ENCODE measurements at places on chromosomes 2 and 18.

GRCh38 chr2:113089916-113090315 lies 22.1 kb downstream of the IL1F10 start:
- ATAC-seq, result no peak

- peak; percentile 80 for ATAC-seq
Observed at GRCh38 chr2:63698786-63699548, 110.2 kb downstream of the MDH1 start.

DNA sequence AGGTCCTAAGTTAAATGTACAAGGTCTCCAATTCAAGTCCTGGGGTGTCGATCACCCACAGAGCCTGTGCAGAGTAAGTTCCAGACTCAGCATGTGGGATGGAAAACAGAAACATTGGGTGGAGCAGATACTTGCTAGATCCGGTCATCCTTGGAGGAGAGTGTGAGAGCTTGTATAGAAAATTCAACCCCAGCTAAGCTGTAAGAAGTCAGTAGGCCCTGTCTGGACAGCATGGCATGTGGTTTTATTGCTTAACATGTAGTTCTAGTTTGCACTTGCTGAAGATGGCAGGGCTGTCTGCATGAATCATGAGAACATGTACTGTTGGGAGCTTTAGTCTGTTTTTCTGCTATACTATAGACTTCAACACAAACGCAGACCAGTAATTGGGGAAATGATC lies 189.6 kb upstream of the RMP24 start:
- no peak for ATAC-seq

DNA sequence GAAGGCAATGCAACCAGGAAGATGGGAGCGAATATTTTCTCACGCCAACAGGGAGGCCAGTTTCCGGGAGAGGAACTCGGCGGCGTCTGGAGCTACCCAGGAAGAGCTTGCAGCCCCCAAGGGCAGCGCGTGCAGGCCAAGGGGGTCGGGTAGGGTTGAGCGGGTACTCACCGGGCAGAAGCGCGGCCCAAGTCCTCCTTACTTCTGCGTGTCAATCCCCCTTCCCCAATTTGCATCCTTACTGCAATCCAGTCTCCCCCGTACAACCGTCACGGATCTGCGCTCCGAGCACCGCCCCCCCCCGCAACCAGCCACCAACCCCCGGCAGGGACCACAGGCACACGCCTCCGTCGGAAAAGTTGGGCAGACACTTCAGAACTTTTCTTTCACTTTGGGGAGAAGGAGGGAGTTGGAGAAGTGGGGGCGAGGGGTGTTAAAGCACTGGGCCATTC lies 1.3 kb downstream of the ATP8B1 start:
- ATAC-seq, result no peak

DNA sequence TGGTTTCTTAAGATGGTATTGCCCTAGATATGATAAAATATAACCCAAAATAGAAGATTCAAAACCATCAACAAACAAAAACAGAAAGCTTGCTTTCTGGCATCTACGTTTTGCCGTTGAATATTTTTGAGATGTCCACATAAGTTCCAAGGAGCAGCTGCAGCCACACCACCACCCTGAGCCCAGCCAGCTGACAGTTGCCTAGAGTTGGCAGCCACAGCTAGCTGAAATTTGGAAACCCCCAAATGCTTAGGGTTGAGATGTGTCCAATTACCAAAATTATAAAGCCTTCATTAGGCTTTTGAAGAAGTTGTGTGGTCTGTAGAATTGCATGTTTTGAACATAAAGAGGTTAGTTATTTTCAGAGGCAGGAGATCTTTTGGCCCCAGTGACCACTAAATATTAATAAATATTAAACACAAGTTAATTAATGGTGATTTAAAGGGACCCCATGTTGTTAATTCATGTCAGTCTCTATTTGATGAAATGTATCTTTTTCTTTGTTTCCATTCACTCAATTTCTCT lies 118.1 kb upstream of the DTNA start:
- no peak for ATAC-seq

GRCh38 chr2:154623819-154624218 lies 74.7 kb upstream of the KCNJ3 start:
- ATAC-seq, result no peak

DNA sequence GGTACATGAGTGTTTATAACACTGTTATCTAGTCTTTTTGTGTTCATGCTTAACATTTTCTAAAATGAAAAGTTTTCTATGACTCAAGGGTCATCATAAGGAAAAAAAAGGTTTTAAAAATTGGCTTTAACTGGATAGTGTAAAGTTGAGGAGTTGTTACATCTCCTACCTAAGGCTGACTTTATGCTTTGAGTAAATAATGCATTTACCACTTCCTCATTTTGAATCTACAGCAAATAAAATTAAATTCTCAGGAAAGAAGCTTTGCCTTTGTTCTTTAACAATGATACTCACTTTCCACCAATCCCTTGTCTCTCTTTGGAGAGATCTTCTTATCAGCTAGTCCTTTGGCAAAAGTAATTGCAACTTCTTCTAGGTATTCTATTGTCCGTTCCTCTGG lies 29.7 kb downstream of the HADHA start:
- ATAC-seq, result no peak

DNA sequence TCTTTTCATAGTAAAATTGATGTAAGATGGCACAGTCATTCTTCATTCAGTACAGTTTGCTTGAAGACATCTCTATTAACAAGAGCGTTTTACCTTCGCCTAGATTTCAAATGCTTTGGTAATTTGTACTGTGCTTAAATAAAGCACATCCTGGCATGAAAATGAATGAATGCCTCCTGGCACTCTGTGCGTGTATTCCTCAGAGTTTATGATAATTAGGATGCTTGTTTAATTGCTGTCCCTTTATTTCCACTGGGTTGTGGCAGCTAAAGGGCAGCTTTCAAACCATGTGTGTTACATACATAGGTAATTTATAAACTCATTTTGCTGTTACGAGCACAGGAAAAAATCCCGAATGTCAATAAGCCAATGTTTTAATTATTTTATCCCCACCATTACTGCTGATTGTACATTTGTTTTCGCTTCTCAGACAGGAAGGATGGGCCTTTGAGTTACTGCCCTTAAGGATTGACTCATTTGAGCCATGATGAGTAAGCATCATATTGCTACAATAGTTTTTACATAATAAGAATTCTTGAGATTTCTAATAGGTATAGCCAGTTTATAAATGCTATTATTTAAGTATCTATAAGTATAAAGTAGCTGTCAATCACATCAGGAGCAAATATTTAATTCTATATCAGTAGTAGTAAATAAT lies 516.5 kb downstream of the XIRP2 start:
- no peak for ATAC-seq

- no peak for ATAC-seq
Observed at GRCh38 chr18:79392226-79392625, 3.5 kb upstream of the NFATC1 start.

DNA sequence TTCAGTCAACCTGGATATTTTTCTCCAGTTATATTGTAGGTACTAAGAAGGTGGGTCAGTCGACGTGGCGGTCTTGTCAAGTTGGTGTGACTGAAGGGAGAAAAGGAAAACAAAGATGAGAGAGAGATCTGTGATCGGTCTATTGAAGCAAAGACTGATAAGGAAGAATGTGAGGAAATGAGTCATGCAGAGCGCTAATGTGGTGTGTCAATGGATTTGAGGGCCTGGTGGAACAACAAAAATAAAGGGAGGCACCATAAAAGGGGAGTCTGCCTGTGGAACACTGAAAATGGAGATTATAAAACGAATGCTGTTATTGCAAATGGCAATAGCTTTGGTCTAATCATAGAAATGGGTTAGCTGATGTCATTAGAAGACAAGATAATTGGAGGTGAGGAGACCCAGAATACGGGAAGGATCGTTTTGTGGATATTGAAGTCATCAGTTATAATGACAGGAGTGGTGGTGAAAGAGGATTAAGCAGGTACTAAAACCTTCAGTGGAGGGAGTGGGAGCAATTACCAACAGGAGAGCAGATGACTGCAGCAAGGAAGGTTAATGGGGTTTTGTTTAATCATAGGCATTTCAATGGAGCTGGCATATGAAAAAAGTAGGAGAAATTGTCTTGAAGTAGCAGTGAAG lies 599.1 kb upstream of the FSHR start:
- no peak for ATAC-seq

All from activated CD4-positive, CD25-positive, alpha-beta regulatory T cell treated with anti-CD3 and anti-CD28 coated beads, Interleukin-2, amount 50 U/mL, for 24 hours (primary cell).